Ecto neural progenitor cell (in vitro differentiated cells): ENCODE measurements at places on chromosomes 6 and 20.

DNA sequence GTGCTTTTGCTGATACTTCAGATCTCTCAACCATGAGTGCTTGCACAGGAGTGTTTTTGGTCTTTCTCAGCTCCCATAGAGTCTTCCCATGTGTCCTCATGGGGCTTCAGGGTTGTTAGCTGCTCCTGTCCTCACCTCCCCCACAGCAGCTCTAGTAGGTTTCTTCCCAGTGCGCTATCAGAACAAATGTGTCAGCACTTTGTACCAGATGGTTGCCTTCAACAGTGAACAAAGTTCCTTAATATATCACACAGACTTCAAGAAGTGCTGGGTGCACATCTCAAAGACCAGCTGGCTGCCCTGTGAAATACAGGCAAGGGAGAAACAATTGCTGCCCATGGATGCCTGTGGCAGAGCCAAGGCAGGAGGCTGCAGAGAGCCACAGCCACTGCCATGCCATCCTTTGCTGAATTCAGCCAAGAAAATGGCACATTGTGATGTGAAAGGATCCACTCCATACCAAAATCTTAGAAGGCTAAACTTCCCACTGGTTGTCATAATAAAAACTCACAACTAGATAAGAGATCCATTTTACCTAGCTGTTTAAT lies 471.3 kb downstream of the C6orf118 start:
- no peak for DNase-seq

DNA sequence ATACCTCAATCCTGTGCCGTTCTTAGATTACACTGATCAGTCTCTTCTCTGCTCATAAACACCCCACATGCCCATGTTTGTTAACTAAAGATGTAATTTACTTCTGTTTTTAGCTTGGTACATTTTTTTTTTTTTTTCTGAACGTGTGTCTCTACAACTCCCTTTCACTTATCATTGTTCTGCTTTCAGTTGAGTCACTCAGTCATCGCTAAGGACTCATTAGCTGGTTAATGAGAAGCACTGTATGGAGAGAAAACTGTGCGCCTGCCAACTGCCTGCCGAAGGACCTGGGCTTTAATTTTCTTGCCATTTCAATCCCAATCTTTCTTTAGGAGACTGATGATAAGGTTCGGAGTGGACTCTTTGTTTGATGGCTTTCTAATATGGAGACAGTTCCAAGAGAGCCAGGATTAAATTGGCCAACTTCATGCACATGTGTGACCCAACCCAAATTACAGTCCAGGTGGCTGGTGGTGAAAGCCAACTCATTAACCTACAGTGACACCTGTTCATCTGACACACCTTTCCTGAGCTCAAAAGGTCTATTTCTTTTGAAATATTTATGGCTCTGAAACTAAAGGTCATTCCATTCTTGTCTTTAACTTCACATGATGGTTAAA lies 334.1 kb downstream of the BCKDHB start:
- no peak for DNase-seq

DNA sequence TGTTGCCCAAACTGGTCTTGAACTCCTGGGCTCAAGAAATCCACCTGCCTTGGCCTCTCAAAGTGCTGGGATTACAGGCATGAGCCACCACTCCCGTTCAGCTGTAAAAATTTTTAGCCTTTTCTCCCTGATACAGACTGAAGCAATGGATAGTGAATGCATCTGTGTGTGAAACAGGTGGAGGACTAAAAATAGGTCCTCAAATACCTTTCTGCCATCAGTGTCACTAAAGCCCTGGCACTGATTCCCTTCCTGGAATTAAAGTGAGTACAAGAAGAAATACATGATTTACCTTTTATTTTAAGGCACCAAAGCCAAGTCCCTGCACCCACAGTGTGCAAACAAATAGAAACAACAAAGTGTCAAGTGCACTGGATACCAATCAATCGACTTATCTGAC lies 25.1 kb downstream of the TULP4 start:
- DNase-seq, result no peak

DNA sequence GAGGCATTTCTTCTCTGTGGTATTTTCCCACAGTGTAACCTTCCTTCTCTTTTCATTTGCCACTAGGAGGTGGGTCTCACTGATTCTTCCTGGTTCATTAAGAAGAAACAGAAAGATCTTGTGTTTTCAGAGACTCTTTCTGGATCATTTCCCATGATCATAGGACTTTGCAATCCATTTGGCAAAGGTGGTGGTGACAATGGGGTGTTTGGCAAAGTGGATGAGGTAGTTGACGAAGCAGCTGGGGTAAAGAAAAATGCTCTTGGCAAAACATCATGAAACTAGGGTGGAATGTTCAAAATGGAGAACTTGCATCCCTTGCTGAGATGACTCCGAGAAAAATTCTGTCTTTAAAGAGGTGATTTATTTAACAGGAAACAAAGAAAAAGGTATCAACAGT lies 50.6 kb downstream of the TRAF3IP2 start:
- no peak for DNase-seq

- DNase-seq, result no peak
Observed at GRCh38 chr6:113694278-113695077, 162.7 kb upstream of the MARCKS start.

- peak; percentile 54 for DNase-seq
Observed at GRCh38 chr20:58028123-58028522, 200.3 kb downstream of the ANKRD60 start.

DNA sequence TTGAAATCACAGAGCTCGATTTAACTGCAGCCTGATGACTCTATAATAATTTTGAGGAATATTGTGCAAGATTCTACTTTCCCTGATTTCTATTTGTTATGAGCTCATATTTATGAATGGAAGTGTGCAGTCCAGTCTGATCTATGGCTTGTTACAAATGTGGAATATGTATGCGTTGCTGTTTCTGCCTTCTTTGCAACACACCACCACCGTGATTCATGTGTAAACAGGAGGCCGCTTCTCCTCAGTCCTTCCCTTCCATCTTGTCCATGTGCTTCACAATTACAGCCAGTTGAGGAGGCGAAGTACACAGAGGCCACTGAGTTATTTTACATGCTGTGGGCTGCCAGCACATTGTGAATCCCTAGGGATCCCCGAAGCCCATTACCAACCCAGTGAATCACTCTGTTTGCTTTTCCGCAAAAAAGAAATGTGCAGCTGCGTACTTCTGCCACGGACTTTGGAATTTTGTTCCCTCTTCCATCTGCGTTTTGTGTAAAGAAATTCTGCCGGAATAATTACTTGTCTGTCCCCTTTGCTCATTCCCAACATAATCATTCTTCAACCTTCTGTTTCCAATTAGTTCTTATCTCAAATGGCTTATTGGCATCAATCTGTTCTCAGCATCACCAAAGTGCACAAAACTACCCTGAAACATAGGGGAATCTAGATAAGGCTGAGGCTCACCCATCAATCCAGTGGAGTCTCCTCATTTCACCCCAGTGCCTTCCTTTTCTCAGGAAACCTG lies 551.6 kb upstream of the CITED2 start:
- no peak for DNase-seq

- no peak for DNase-seq
Observed at GRCh38 chr6:157096522-157096921, 226.8 kb downstream of the TMEM242 start.
